ENCODE measurements at places on chromosomes 1 and 21.

- no peak for DNase-seq
Observed at GRCh38 chr1:233971753-233972152, 67.3 kb downstream of the SLC35F3 start.

DNA sequence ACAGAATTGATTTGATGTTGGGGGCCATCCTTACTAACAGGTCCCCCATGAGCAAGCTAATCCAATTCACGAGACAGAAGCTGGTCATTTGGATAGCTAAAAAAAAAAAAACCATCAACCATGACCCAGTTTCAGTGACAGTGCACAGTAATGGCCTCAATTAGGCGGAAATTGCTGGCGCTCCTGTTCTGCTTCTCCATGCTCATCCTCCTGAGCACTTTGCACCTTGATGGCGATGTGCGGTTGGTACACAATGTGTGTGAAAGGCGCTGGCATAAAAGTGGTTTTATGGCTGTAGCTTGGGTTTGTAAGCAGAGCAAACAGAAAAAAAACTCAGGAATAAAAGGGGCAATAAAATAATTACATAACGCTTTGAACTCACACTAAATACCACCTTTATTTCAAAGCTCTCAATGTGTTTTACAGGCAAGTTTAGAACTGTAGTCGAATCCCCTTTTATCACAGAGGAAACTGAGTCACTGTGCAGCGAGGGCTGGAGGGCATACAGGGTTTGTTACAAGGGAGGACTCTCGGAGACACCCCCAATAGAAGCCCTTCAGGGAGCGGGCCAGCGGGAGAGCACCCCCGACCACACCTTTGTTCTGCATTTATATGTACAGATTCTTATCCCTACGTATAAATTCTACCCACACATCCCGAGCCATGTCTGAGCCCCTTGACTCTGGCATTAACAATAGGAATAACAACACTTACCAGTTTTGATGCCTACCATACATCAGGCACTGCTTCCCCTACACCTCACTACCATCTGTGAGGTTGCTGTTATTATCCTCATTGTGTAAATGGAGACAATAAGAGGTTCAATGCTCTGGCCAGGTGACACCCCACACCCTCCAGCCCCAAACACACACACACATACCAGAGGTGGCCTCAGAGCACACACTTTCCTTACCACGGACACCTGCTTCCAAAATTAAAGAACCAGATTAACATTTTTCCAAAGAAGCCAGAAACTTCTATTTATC, 213.5 kb upstream of the IRF2BP2 start:
- no peak for DNase-seq

DNA sequence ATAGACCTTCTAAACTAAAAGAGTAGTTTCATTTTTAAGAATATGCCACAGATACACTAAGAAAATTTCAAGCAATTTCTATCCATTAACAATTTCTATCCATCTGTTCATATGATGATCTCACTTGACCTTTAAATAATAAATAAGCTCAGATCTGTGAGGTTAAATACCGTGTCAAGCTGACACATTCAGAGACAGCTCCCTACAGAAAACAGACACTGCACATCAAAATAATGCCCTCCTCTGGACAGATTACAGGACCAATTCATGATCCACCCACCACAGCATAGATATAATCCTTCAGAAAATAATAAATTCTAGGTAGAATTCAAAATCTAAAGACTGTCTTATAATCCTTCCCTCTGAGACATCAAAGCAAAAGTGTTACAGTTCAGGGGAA, 49.4 kb upstream of the SEC16B start:
- DNase-seq, result no peak

- DNase-seq, result no peak
Observed at GRCh38 chr21:15122241-15122640, 57.4 kb upstream of the NRIP1 start.

DNA sequence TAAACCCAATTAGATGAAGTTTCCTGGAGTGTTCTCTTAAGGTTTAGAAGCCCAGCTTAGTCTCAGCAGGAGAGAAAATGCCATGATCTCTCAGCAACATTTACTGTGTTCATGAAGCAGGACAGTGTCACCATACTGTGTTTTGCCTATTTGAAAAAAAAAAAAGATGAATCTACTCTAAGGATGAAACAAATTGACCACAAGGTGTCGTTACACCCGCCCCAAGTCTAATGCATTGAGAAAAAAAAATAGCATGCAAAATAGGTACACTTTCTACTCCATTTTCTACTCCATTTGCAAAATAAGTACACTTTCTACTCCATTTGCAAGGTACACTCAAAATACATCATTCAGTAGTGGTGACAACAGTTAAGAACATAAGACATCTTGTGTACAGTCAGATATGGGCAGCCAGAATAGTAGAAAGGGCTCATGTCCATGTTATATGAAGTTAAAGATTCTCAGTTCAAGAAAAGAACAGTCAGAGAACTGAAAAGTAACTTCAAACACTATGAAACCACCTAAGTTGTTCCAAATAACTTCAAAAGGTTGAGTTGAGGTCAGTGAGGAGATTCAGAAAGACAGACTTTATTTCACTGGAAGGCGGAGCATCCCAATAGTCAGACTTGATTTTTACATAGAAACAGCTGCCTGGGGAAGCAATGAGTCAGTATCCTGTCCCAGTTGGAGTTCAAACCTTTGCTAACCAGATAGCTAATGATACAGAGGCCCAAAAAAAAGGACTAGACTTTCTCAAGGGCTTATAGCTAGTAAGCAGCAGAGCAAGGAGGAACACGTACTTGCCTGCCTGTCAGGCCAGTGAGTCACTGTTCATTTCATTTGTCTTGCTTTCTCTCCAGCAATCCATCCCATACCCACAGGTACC, 13.3 kb downstream of the PLPPR5 start:
- no peak for DNase-seq

DNA sequence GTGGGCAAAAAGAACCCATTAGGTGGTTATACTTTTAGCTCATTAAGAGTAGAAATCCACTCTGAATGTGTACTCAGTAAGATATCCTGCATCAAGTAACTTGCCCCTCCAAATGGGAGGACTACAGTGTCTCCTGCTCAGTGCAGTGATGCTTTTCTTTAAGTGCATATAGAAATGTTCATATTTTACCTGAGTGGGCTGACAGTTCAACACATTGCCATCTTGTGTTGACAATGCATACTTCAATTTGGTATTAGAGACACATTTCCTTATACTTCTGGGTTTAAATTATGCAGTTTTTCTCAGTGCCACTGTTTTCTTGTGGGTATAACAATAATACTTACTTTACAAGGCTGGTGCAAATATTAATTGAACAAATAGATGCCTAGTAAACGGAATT, 318.6 kb upstream of the TMPRSS15 start:
- no peak for DNase-seq

DNA sequence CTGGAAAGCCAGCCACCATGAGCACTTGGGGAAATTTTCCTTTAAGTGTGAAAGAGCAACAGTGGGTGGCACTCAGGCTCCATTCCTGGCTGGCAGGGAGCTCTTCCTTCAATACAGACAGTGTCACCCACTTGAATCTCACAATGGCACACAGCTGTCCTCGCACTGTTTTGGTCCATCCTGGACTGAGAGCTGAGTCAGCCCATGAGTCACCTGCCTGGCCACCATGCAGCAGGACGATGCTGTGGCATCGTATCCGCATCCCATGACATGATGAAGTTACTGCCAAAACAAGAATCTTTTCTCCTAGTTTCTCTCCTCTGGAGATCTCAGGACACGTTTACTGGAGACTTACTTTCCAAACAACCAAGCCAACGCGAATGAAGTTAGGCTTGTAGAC, 6.0 kb downstream of the TMPRSS2 start:
- DNase-seq, result no peak
